ENCODE measurements at places on chromosomes 5 and 9.
A peak's percentile ranks its signal among the peaks of the same experiment; 100 is the strongest.

GRCh38 chr5:125075567-125075966 is 329.1 kb upstream of the ZNF608 start:
- no peak for DNase-seq

GRCh38 chr9:74147906-74148305 is 349.2 kb upstream of the RORB start:
- peak; percentile 15 for DNase-seq

- DNase-seq, result no peak
These were observed 131.8 kb downstream of the TAF11L14 start for GRCh38 chr5:17766031-17766430.

- DNase-seq, result no peak
These were observed 74.9 kb downstream of the CAMK4 start for GRCh38 chr5:111299067-111299481.

- DNase-seq, result no peak
These were observed 126.4 kb downstream of the CRB2 start for GRCh38 chr9:123482295-123482968.

DNA sequence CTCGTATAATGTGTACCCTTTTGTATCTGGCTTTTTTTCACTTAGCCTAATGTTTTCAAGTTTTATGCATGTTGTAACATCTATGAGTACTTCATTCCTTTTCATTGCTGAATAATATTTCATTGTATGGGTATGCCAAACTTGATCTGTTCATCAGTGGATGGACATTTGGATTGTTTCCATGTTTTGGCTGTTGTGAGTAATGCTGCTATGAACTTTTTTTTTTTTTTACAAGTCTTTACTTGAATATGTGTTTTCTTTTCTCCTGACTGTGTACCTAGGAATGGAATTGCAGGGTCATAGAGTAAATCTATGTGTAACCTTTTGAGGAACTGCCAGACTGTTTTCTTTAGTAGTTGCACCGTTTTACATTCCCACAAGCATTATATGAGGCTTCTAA is 52.4 kb downstream of the MTREX start:
- no peak for DNase-seq

DNA sequence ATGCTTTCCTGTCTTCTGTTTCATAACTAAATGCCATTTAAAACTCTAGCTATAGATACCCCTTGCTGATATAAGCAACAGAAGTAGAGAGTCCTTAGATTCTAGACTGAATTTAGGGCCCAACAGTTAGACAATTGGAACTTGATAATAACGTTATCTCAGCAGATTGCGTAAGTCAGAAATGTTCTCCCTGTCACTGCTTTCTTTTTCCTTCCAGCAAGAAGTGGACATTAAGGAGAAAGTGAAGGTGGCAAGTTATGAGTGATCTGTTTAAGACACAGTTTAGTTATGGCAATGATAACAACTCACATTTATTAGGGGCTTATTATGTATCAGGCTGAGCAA is 6.9 kb upstream of the GLIS3 start:
- DNase-seq, result no peak

- DNase-seq, result no peak
These were observed 252.3 kb downstream of the FANCC start for GRCh38 chr9:95065224-95065623.

DNA sequence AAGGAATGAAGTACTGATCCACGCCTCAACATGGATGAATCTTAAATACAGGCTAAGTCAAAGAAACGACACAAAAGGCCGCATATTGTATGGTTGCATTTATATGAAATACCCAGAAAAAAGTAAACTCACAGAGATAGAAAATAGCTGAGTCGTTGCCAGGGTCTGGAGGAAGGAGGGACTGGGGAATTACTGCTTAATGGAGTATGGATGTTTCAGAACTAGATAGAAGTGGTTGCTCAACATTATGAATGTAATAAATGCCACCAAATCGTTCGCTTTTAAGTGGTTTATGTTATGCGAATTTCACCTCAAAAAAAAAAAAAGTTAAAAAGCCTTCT is 784 bp upstream of the MSANTD3 start:
- no peak for DNase-seq

DNA sequence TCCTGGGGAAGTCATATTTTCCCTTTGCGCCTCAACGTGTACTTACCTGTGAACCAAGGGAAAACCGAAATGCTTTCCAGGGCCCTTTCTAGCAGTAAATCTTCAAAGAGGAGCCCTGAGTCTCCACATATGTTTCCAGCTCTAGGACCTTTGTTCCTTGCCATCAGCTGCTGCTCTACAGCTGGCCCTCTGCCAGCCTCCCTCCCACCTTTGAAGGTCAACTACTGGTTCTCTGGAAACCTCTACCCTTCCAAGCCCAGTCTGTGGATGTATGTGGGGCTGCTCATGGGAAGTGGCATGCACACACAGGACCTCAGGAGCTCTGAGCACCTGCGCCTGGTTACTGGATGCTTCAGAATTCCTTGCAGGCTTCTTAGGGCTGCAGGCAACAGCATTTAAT is 117.2 kb downstream of the PSD2 start:
- no peak for DNase-seq

DNA sequence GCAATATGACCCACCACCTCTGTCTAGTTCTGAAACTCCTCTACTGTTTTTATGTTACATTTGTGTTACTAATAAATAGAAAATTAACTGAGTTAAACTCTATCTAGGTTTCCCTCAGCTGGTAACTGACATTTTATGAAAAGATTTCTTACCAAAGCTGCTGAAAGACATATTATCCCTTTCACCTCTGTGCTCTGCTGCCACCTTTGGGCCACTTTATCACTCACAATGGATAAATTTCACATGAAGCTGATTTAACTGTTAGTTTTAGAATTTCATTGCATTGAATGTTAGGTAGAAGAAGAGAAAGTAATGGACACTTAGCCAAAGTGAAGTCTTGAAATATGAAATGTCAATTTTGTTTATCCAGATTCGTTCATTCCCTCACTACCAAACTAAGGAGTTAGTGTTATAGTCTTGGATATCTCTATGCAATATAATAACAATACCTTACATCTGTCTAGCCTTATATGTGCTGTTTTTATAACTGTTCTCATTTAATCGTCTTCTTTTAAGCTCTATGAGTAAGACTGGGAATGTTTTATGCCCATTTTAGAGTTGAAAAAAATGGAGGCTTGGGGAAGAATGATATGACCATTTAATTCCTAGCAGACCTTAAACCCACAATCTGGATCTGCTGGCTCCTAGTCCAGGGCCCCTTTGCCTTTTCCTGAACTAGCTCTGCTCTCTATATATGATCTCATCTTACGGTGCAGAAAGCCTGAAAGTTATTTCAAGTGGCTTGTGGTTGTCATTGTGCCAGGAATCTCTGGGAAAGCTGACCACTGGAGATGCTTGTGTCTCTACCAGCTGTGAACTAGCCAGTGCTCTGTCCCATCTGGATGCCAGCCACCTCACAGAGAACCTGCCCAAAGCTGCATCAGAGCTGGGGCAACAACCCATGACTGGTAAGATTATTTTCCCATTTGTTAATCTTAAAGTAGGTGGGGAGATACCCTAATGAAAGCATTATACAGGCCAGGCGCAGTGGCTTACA is 97.1 kb downstream of the GOLPH3 start:
- DNase-seq, result peak; percentile 91

- no peak for DNase-seq
These were observed 34.3 kb downstream of the MRPL36 start for GRCh38 chr5:1765141-1765879.

DNA sequence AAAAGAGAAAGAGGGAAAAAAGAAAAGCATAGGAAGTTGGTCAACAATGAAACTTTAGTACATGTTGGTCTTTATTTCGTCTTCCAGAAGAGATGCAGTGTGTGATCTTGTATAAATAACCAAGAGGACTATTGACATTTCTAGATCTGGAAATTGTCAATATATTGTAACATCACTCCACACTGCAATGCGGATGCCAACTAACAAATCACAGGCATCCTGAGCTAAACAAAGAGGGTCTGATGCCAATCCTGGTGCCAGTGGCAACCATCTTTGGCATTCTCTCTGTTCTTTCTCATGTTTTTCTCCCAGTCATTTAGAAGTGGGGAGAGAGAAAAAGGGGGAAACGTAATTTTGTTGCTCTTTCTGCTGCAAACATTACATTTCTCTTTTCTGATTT is 9.7 kb downstream of the NFIB start:
- DNase-seq, result no peak

GRCh38 chr9:37675661-37676060 is 24.9 kb downstream of the FRMPD1 start:
- no peak for DNase-seq

- no peak for DNase-seq
These were observed 202.5 kb downstream of the NTRK2 start for GRCh38 chr9:84871983-84872382.

- no peak for DNase-seq
These were observed 3.7 kb upstream of the EGFL7 start for GRCh38 chr9:136658849-136659535.

- DNase-seq, result no peak
These were observed 28.5 kb downstream of the TBC1D2 start for GRCh38 chr9:98226957-98227356.

DNA sequence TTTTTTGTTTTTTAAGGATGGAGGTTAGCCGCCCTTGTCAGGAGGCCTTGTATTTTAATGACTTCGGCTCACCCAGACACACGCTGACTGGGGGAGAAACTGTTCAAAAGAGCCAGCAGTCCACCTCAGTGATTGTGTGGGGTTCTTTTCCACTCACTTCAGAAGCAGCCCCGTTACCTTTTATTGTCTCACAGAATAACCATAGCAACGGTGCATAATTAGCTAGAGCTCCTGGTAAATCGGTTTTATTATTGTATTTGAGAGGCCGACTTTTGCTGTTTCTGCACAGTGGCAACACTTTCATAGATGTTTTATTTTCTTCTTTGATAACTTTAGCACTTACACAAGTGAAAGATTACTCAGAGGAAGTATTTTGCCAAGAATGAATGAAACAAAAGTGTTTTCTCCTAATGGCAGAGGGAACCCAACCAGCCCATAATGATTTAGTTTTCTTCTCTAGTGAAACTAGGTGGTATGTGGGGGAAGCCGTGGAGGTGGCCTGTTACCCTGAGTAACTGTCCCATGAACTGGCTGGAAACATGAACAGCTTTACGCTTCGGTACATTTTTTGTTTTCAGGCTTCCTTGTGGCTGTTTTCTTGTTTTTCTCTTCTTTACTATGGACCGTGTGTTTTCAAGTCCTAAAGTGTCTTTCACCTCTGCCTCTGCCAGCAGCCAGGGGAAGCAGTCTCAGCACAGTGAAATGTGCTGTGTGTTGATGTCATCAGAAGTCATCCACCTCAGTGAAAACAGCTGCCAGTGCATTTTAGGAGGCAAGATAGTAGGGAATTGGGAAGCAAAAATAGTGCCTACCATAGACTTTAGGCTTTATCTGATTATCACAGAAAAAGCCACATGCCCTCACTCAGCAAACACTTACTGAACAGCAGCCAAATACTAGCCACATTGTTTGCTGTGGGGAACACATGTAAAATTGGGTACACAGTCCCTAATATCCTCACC is 414.7 kb downstream of the KDM4C start:
- DNase-seq, result peak; percentile 43

GRCh38 chr5:135488727-135489465 is 36.7 kb upstream of the TIFAB start:
- DNase-seq, result peak; percentile 84

DNA sequence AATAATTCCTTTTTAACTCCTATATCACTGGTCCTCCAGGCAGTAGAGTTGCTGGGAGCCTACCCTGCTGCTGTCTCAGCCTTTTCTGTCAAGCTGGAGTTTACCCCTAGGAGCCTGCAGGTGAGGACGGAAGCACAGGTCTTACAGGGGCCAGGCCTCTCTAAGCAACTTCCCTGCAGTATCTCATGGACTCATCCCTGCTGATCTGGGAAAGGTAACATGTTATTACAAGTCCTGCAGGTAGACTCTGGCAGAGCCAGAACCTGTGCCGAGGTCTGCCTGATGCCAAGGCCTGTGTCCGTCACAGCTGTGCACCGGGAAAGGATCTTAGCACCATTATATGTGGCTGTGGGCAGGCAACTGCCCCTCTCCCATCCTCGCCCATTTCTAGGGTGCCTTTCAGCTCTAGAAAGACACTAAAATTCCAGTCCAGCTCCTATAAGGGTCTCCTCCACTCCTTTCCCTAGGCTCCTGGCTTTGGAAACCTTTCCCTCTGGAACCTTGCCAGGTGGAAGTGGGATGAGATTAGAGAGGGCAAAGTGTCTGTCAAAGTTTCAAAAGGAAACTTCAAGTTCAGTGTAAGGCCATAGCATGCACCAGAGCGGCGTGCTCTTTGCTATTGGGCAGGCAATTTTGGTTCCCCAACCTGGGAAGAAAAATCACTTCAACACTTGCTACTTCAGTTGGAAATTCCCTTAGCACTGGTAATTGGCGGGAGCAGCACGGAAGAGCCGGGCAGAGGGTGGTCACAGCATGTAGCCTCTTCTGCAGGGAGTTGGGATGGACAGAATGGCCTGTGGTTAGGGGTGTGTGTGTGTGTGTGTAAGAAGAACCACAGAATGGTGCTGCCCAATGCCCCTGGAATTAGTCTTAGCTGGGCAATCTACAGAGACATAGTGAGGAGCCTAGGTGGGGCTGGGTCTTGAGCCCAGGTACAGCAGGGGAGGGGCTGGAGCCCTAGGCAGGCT is 17.5 kb downstream of the TMEM171 start:
- DNase-seq, result no peak

DNA sequence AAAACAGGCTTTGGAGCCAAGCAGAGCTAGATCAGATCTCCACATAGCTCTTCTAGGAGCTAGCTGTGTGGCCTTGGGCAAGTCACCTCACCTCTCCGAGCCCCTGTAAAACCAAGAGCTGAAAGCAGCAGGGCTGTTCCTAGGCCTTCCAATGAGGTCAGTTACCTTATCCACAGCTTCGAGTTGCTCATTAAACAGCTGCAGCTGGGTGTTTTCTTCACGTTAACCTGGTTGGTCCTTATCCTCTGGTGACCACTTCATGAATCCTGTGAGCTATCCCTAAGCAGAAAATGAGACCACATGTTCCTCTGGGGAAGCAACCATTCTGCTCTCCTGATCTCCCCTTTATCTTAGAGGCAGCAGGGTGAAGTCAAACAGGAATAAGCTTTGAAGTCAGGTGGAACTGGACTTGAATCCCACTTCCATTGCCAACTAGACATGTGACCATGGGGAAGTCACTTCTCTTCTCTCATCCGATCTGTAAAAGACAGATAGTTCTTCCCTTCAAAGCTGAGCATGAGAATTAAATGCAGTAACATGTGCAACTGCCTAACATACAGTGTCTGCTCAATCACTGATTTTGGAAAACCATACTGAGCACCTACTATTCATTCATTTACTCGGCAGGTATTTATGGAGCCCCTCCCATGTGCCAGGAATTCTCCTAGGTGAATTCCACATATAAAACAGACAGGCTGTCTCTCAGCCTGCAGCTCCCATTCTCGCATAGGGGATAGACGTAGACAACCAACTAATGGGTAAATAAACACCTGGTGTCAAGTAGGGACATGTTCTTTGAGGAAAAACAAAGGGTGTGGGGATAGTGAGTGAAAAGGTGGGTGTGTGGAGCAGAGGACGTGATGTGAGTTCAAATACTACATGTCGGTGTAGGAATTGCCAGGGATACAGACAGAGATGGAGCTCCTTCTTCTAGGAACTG is 111.7 kb upstream of the BOD1 start:
- DNase-seq, result no peak

DNA sequence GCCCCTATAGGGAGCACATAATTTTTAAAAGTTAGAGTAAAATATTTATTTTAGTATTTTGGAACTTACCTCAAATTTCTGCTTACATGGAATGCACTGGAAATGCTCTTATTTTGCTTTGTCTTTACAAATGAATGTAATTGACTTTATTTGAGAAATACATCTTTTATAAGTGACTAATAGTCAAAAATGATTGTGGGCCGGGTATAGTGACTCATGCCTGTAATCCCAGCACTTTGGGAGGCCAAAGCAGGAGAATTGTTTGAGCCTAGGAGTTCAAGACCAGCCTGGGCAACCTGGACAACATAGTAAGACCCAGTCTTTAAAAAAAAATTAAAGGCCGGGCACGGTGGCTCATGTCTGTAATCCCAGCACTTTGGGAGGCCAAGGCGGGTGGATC is 5.8 kb downstream of the HMGCR start:
- no peak for DNase-seq
